ENCODE measurements at places on chromosomes 13 and 19.
A peak's percentile ranks its signal among the peaks of the same experiment; 100 is the strongest.

GRCh38 chr13:30877335-30877734 is 28.7 kb upstream of the MEDAG start:
- no peak for DNase-seq

DNA sequence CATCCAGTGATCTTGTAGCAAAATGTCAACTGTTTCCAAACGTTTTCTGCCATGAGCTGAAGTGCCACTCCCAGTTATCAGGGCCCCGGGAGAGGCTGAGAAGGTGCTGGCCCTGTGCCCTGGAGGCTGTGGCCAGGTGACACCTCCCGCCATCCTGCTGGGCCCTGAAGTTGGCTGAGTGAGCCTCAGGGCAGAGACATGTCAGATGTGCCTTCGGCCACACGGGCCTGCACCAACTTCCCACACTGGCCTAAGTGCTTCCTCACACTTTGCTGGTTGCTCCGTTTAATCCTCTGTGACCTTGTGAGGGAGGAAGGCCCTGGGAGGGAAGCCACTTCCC is 4.8 kb downstream of the ADPRHL1 start:
- DNase-seq: no peak

GRCh38 chr13:24264976-24265375 is 44.4 kb upstream of the C1QTNF9 start:
- peak; percentile 55 for DNase-seq

DNA sequence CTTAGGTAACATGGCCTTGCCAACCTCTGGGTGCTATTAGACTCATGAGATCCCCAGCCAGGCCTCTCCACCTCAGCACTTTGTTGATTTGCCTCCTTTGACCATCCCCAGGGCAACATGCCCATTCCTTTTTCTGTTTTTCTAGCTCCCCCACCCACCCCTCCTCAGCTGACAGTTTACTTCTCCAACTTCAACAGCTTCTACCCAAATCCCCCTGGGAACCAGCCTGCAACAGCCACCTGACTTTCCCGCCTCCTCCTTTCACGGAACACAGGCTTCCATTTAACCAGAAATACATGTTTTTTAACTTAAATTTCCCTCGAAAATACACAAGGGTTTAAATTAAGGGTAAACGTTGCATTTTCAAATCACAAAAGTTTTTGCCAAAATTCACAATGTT is 117.3 kb downstream of the DLEU7 start:
- no peak for DNase-seq

DNA sequence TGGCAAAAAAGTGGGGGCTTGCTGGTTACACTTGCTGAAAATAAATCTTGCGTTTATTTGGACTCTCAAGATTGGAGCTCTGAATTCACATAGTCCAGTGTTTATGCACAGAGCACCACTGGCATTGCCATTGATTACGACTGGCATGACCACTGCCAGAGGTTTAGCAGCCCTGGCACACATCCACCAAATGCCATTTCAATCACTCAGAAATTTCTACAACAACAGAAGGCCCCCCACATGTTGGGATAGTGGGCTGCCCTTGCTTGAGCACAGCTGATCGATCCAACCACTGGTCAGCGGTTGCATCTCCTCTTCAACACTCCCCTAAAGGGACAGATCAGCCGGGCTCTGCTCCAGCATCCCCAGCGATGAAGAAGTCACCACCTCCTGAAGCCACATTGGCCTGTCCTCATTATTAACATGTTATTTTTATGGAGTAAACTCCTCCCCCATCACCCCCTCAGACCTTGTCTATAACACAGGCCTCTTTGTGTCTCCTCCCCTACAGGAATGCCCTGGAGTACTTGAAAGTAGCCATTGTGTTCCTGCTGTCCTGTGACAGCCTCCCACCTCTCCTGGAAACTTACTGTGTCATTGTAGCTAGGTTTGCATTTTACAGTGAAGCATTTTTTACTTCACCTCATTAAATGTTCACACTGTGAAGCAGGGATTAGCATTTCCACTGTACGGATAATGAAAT is 51.3 kb downstream of the CDADC1 start:
- no peak for DNase-seq

DNA sequence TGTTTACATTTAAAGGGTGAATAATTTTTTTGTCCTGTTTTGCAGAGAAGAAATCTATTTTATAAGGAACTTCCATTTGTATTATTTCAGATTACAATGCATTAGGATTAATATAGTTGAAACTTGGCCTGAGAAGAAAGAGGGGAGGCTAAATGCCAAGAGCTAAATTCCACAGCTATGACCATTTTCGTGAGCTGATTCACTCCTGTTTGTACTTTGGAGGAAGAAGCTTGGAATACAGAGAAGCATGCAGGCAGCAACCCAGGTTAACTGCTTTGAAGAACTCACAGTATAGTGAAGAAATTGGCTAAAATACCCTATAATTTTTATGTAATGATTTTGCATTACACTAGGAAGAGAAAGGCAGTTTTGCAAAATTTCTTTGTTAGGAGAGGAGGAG is 309.4 kb upstream of the KLF12 start:
- DNase-seq: no peak

DNA sequence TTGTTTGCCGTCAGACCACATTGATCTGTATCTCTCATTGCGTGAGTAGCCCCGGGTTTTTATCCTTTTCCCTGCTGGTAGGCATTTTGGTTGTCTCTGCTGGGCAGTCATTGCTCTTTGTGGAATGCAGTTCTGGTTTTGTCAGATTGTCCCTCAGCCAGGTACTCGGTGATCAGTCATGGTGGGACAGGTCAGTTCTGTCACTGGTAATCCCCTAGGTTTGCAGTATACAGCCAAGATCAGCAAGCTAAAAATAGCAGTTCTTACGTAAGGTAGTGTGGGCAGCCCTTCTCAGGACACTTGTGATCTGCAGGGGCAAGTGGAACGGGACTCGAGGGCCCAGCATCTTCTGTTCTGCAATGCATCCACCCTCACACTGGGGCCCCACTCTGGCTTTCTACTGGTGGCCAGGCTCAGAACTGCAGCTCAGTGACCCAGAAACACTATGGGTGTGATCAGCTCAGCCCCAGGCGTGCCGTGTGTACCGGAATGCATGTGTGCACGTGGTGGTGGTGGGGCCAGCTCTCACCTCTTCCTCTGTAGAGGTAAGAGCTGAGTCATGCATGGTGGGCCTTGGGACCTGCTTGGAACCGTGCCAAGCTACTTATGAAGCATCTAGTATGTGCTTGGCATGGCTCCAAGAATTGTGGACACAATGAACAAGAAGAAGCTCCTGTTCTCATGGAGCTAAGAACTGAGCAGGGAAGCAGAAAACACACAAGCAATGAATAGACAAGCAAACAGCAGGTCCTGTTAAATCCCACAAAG is 6.3 kb downstream of the PLEKHF1 start:
- no peak for DNase-seq

- DNase-seq: no peak
Measured at GRCh38 chr13:95335667-95336066, 34.4 kb upstream of the ABCC4 start.

DNA sequence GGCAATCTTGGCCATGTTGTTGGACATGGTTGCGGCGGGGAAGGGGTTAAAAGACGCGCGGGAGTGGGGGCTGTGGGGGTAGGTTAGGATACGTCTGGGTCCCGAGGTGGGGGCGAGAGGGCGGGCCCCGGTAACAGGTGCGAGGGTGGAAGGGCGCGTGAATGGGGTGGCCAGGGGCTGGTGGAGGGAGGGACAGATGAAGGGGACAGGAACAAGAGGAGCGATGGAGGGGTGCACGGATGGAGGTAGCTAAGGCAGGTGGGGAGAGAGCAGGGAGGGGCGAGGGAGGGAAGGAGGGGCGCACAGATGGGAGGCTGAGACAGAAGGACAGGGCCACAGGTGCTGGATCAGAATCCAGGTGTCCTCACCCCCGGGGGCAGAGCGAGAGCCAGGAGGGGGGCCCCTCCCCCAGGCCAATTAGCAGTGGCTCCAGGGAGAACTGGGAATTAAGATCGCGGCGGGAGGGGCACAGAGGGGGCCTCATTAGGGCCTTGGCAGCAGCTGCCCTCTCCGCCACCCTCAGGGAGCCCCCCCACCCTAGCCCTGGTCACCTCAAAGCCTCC is 1.3 kb downstream of the GNG8 start:
- no peak for DNase-seq

- DNase-seq: no peak
Measured at GRCh38 chr13:99911965-99912566, 59.5 kb downstream of the ZIC5 start.

DNA sequence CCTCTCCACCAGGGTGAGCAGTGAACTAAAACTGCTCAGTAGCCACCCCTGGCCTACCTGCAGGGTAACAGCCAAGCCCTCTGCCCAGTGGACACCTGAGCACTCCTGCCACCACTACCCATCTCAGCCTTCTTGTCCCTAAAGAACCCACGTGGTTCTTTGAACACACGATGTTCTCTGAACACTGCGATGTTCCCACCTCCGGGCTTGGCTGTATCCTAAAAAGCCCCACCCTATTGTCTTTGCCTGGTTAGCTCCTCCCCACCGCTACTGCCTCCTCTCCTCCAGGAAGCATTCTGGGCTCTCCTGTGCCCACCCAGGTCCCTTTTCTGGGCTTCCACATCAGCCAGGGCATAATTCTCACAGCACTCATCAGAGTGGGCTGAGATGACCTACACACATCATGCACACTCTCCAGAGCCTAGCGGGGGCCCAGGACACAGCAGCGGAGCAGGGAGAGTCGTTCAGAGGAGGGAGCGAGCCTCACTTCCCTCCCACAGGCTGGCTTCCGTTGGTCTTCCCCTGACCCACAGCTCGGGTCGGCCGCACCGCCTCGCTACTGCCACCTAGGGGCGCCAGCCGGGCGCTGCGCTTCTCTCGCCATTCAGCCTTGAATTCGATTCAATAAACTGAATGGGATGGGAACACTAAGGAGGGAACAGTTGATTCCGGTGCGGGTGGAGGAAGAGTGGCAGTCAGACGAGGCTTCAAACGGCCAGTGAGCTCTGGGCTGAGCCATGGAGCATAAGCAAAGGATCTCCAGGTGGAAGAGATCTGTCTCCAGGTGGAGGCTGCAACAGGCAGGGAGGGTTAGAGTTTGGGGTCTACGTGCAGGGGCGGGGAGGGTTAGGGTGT is 3.2 kb downstream of the ELAVL1 start:
- peak; percentile 81 for DNase-seq

DNA sequence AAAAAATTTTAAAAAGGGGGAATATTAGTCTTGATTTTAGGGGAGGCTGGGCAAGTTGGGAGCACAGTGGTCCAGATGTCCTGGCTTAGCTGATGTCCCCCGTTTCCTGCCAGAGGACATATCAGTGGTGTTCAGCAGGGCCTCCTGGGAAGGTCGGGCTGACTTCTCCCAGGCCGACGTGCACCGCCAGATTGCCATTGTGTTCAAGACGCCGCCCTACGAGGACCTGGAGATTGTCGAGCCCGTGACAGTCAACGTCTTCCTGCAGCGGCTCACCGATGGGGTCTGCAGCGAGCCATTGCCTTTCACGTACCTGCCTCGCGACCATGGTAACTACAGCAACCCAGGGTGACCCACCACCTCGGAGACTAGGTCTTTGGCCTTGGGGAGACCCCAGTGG is 6.4 kb upstream of the CLASRP start:
- no peak for DNase-seq

- DNase-seq: no peak
Measured at GRCh38 chr19:41795031-41795461, 1.3 kb upstream of the CEACAM3 start.

DNA sequence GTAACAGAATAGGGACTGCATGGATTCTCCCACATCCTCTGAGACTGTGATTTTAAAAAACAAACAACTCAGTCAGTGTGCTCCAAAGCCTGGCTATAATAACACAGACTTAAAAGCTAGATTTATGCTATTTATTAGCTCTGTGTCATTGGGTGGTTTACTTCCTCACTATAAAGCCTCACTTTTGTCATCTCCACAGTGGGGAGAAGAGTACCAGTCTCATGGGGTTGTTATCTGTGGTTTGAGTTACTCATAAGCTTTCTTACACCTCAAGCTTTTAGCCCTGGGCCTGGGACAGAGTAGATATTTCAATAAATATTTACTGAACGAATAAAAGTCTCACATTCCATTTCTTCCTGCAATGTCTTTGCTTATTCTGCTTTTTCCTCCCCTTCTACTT is 5.3 kb downstream of the RNASEH2B start:
- DNase-seq: no peak

GRCh38 chr19:18895038-18895823 is 727 bp downstream of the CERS1 start:
- DNase-seq: no peak

- DNase-seq: no peak
Measured at GRCh38 chr19:32178956-32179355, 166.5 kb upstream of the ZNF507 start.

Data from right atrium auricular region (tissue), 2 donors.